IPS DF 6.9 (cell line): ENCODE measurements at places on chromosomes 1 and 21.

DNA sequence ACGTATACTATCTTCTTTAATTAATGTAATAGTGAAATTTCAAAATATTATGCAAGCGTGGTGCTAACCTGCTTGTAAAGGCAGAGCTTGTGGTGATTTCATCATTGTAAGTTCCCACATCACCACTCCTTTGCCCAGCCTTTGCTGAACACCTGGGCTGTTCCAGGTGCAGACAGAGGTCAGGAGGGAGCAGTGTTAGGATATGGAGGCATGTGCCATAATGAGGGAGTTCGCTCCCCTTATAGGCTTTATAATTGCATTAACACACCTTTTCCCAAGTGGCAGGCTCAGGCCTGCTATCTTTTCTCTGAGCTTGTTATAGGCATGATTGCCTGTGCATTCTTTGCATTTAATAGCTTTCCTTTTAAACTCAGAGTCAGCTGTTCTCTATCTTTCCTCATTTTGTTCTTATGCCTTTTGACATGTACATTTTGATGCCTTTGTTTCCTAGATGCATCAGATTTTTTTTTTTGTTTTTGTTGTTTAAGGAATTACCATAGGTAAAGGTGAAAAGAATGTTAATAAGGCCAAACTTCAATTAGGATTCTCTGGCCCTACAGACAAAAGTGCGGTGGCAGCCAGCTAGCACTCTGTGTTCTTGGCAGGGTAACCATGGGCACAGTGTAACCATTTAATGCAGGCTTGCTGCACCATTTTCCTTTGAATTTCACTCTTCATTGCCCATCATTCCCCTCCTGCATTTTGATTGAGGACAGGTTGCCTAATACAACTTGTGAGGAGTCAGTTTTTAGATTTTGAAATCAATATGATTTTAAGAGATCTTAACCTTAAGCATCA, 12.6 kb downstream of the NPL start:
- DNase-seq: no peak

GRCh38 chr1:67053535-67053784, 488 bp downstream of the SLC35D1 start:
- DNase-seq: no peak

- DNase-seq: peak; percentile 9
Measured at GRCh38 chr1:115056395-115056798, 26.8 kb downstream of the TSHB start.

- no peak for DNase-seq
Measured at GRCh38 chr1:112457955-112458354, 50.8 kb upstream of the WNT2B start.

GRCh38 chr1:209356976-209357377, 226.5 kb upstream of the CAMK1G start:
- no peak for DNase-seq

- DNase-seq: no peak
Measured at GRCh38 chr1:208336137-208336518, 91.9 kb upstream of the PLXNA2 start.
